ENCODE measurements at places on chromosomes 1 and 21.

GRCh38 chr1:218496561-218496960 lies 151.4 kb downstream of the TGFB2 start:
- DNase-seq: no peak

- DNase-seq: no peak
Observed at GRCh38 chr1:34379911-34380310, 203.2 kb downstream of the C1orf94 start.

GRCh38 chr1:158021721-158022120 lies 28.3 kb downstream of the KIRREL1 start:
- no peak for DNase-seq

- DNase-seq: no peak
Observed at GRCh38 chr1:168728473-168729404, at the start of gene DPT. DPT (minus strand) TSS chr1:168729206; CDS start chr1:168729174, 32 bp downstream.

- no peak for DNase-seq
Observed at GRCh38 chr1:206556047-206556749, 48.9 kb downstream of the RASSF5 start.

DNA sequence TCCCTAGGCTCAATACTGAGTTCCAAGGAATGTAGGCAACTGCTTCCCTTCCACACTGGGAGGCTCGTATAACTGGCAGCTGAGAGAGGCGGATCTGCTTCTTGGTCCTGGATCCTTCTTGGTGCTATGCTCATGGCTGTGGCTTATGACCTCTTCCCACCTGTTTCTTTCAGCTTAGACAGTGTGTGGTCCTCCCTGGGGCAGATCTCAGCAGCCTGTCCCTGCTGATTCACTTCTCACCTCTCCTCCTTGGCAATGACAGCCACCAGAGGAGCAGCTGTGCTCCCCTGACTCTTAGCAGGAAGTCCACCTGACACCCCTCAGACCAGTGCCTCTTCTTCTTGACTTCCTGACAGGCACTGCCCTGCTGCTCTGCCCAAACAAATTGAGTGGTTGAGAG lies 75.1 kb upstream of the PTGFRN start:
- DNase-seq: no peak

- no peak for DNase-seq
Observed at GRCh38 chr1:203840208-203840808, 21.1 kb upstream of the SNRPE start.

DNA sequence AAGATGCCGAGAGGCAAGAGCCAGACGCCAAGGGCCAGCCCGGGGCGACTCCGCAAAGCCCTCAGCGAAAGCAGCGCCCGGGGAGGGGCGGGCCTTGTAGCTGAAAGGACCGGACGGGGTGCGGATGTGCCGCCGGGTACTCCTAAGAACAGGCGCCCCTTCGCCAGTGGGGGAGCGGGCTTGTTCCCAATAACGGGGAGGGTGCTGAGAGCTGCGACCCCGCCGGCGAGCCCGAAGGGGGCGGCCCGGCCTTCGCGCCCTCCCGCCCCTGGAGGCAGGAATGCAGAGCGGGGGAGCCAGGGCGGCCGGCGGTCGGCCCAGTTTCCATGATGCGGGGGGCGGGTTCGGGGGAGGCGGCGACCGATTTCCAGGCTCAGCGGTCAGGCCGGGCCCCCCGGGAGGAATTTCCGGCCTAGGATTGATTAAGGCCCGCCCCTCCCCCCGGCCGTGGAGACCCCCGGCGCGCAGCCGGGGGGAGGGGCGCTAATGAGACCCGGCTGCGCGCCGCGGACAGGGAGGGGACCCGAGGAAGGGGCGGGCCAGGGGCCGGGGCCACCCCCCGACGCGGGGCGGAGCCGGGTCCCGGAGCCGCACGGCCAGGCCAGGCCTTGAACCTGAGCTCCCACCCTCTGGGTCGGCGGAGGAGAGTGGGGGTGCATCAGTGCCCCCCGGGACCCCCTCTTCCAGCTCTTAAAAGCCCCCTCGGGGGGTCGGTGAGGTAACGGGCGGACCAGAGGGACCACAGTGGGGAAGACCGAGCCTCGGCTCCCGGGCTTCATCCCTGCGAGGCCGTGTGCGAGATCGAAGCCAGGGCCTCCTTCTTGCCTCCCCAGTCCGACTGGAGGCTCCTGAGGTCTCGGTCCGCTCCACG lies 898 bp upstream of the TMEM200B start:
- peak; percentile 74 for DNase-seq

- no peak for DNase-seq
Observed at GRCh38 chr1:246765521-246765920, 41.3 kb downstream of the SCCPDH start.

GRCh38 chr1:98766255-98766654 lies 104.7 kb downstream of the SNX7 start:
- DNase-seq: no peak

DNA sequence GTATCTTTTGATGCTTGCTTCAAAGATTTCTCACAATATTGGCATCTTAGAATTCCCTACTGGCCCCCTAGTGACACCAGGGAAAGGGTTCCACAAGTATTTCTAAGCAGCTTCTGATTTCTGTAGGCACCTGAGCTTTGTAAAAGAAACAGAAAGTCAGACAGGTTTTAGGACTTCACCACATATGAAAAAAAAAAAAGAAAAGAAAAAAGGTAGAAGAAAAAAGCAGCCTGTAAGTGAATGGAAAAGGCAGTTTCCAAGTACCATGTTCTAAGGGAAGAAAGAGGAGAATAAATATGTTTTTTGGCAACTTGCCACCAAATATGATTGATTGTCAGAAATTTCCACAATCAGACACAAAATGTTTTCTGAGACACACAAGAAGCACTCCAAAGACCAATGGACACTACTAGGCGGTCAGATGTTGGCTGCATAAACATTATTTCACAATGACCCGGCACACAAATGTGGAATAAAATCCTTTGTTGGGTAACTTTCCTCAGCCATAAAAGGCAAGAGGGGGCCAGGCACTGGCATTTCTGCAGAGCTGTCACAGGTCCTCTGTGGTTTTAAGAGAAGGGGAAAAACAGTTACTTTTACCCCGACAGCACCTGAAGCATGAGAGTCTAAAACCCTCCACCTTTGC lies 12.7 kb upstream of the CPLANE2 start:
- no peak for DNase-seq

DNA sequence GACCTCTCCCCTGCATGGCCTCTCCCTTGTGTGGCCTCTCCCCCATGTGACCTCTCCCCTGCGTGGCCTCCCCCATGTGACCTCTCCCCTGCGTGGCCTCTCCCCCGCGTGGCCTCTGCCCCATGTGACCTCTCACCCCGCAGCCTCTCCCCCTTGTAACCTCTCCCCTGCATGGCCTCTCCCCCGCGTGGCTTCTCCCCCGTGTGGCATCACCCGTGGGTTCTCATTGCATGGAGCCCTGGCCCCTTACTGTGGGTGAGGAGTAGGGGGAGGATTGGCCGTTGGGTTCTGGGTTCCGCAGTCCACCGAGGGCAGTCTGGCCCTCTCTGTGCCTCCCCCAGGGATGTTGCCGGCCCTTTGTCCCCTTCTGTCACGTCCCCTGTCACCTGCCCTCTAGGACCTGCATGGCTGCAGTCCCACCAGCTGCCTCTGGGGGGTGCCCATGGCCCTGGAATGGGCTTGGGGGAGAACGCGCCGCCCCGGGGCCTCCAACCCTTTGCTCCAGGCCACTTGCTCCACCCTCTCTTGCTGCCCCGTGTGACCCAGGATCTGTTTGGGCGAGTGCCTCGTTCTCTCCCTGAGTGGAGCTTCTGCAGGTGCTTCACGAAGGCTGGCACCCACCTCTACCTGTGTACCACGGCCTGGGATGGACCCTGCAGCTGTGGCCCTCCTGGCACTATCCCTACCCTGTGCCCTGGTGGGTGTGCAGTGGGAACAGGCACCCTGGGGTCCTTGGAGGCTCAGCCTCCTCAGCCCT lies 21.3 kb downstream of the RRP1 start:
- peak; percentile 76 for DNase-seq

GRCh38 chr1:3625151-3625907 lies 514 bp downstream of the TPRG1L start:
- DNase-seq: no peak

DNA sequence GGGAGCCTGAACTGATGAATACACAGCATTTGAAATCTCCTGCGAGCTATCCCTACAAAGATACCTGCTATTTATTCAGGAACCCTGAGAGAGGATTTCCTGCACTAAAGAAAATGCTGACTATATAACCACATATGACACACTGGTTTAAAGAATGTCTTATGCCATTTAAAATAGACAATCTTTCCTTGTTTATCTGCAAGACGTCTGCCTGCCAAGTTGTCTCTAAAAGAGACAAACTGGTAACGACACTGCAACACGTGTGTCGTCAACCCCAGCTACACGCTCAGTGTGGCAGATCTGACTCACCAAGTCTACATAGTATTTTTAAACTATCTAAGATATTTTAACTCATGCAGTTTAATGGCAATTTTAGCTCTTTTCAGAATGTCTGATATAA lies 42.7 kb downstream of the APP start:
- DNase-seq: no peak

GRCh38 chr1:30444850-30445249 lies 278.5 kb downstream of the MATN1 start:
- DNase-seq: no peak

DNA sequence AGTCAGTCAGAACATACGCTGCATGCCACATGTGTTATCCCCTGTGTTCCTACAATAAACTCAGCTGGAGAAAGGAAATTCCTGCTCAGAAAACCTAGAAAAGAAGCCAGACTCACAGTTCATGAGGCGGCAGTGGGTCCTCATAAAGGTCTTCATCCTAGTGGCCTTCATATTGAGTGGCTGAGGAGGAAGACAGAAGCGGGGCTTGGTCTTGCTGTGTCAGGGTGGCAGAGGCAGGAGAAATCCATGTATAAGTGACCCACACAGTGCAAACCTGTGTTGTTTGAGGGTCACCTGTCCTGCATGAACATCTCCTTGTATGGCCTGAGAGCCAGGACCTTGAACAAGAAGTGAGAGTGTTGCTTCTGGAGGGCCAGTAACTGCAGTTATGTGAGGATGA lies 4.0 kb upstream of the WNT3A start:
- DNase-seq: no peak

GRCh38 chr1:85460555-85461088 lies 4.3 kb downstream of the DDAH1 start:
- no peak for DNase-seq

DNA sequence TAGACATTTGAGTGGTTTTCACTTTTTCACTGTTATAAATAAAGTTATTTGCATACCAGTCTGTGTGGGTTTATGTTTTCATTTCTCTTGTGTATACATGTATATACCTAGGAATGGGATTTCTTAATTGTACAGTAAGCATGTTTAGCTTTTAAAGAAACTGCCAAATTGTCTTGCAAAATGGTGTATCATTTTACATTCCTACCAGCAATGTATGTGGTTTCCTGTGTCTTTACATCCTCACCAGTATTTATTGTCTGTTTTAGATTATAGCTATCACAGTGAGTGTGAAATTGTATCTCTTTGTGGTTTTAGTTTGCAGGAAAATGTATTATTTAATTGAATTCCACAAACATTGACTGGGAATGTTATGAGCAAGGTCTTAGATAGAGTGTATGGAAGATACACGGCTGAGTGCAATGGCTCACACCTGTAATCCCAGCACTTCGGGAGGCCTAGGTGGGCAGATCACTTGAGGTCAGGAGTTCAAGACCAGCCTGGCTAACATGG lies 57.3 kb downstream of the MACF1 start:
- DNase-seq: no peak

DNA sequence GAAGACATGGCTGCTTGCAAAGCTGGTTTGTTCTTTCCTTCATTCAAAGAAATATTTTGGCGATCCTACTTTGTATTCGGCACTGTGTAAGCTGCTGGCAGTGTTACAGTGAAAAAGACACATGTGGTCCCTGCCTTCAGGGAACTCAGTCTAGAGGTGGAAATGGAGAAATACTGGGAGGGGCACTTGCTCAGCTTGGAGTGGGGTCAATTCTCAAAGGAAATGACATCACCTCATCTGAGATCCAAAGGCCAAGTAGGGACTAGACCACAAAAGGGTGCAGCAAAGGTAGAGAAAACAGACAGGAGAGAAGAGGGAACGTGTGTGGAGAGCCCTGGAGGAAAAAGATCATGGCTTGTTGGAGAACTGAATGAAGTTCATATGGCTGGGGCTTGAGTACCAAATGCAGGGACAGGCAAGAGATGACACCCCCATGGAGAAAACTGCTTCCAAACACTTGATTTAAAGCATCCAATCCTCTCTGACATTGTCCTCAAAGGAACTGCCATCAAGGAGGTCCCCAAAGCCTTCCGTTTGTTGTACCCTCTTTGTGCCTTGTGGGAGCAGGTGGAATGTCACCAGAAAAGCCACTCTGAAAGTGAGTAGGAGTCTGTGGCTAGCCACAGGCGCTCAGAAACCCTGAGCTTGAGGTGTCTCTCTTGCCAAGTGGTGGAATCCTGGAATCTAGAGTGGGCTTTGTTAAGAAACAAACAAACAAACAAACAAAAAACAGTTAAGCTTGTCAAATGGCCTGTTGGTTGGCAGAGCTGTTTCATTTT lies 48.3 kb upstream of the TDRD10 start:
- DNase-seq: no peak

GRCh38 chr1:3663999-3664699 lies 11.8 kb downstream of the TP73 start:
- no peak for DNase-seq

GRCh38 chr1:161191971-161192370 lies 6.9 kb downstream of the ADAMTS4 start:
- no peak for DNase-seq

DNA sequence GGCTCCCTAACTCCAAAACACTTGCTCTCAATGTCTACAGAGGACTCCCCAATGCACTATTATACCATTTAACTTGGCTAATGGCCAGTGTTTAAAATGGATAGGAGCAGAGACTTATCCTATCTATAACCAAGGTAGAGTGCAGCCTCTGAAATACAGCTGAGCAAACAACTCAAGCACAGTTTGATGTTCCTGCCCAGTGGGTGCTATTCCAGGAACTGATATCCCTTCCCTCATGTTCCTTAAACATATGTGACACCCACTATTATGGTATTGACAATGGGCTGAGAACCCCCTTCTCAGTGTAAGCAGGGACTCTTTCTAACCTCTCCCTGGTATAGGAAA lies 51.7 kb downstream of the SH3GLB1 start:
- no peak for DNase-seq

- no peak for DNase-seq
Observed at GRCh38 chr1:88210103-88210787, 473.8 kb upstream of the PKN2 start.

DNA sequence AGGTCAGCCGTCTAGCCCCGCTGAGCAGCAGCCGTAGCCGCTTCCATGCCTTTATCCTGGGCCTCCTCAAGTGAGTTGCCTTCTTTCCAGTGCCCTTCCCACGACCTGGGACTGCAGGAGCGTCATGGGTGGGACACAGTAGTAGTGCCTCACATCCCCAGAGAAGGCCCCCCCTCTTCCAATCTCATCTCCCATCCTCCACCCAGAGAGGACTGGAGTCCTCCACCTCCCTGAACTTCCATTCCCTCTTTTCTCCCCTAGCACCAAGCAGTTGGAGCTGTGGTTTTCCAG lies 4.9 kb downstream of the RUSC1 start:
- no peak for DNase-seq

GRCh38 chr1:224617410-224618355 lies 1.6 kb downstream of the CNIH3 start:
- DNase-seq: no peak

GRCh38 chr1:7580923-7581753 lies 190.0 kb upstream of the VAMP3 start:
- no peak for DNase-seq

Measured in neuronal stem cell (in vitro differentiated cells).